Muscle of leg (tissue), 16 donors: ENCODE measurements at places on chromosomes 1 and 21.
A peak's percentile ranks its signal among the peaks of the same experiment; 100 is the strongest.

GRCh38 chr1:41355761-41356160, 5.5 kb upstream of the FOXO6 start:
- DNase-seq, result peak; percentile 1

GRCh38 chr21:15732996-15733329, 3.2 kb downstream of the USP25 start:
- DNase-seq, result no peak

GRCh38 chr1:177907000-177907399, 62.9 kb downstream of the SEC16B start:
- DNase-seq, result no peak

DNA sequence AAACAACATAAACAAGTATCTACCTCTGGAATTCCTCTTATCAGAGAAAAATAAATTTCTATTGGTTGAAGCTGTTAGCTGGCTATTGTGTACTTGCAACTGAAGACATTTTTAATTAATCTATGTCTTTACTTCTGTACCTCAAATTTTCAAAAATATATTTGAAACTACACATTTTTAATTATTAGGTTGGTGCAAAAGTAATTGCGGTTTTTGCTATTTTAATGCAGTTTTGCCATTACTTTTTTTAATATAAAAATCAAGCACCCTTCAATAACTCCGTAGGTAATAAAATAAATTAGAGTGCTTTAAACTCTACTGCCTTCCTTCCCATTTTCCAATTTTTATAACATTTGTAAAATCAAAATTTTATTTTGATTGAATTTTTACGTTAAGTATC, 262.1 kb upstream of the DUSP10 start:
- no peak for DNase-seq

- no peak for DNase-seq
Observed at GRCh38 chr1:156474966-156475365, 25.6 kb downstream of the MEF2D start.

DNA sequence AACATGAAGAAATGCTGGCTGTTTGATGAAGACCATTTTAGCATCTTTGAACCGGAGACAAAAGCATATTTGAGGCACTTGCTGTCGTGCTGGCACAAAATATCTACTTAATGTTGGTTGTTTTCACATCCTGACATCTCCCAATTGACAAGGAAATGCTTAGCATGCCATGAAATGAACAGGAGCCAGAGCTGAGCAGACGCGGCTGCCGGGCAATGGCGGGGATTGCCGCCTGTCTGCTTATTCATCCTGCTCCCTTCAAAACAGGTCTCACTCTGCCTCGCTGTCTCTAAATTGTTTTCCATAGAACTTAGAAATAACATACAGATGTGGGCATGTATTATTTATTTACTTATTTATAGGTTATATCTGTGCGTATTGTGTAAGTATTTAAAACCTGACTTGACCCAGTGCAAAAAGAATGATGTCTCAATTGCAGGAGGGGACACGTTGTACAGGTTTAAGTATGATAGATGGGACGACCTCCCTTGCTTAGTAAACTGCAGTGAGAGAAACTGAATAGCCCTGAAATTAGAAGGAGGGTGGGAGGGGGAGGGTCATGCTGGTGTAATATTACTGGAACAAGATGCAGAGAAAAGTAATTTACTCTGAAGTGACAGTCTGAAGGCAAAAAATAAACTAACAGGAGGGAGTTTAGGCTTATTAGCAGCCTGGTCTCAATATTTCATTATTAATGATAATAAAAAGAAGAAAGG, 590.4 kb upstream of the PLXNA2 start:
- peak; percentile 10 for DNase-seq

GRCh38 chr1:164781972-164782371, 223.0 kb downstream of the PBX1 start:
- DNase-seq, result no peak
